Stimulated activated CD4-positive, alpha-beta T cell treated with anti-CD3 and anti-CD28 coated beads, Interleukin-15, amount 100 ng/mL, for 48 hours (primary cell): ENCODE measurements at places on chromosomes 13 and 19.

DNA sequence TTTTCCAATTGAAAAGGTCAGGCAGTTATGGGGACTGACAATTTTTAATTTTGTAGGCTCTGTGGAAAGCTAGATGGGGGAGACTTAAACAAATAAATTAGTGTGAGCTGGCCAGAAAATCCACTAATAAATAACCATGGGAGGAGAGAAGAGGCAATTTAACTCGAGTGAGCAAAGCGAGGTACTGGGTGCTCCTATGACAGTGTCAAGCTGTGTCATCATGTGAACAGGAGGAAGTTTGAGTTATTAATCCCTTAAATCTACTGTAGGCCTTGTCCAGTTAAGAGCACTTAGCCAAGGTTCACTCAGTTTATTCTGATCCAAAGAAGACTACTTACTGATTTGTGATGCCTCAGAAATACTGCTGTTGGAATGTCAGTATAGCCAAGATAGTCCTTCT, 122.8 kb downstream of the OXGR1 start:
- no peak for DNase-seq

DNA sequence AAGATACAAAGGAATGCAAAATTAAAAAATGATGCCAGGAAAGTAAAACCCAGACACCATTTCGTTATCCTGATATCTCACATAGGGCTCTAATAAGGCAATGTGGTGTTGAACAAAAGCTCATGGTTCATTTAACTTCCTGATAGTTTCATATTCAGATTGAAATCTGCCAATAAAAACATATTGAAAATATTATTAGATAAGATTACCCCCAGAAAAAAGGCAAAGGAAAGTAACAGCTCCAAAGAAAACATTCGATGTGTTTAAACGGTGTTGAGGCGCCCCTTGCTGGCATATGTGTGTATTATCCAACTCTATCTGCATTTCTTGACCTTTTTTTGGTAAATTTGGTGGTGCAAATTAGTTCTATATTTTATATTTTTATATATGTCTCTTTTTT, 75.9 kb downstream of the ESD start:
- peak; percentile 7 for DNase-seq

DNA sequence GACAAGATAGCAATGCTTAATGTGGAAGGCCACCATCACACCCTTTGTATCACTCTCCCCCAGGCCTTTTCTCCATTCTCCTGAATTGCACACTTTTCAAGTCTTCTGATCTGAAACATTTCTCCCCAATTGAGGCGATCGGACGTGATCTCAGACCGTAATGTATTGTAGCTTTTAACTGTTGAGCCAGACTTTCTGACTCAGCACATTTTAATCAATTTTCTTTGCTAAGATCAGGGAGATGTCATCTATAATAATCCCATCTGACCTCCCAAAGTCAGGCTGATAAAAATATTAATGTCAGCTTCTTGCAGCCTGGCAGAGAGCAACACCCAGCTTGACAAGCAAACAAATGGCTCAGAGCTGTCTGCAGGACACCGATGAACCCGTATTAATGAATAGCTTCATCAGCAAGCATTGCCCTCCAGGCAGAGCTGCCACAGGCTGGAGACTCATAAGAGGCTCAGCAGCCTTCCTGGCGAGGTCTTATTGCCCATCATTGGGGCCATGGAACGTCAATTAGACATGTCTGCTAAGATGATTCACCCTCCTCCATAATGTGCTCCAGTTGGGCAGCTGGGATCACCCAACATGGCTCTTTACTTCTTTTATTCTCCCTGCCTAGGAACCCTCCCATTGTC, 60.2 kb upstream of the UQCRFS1 start:
- no peak for DNase-seq

DNA sequence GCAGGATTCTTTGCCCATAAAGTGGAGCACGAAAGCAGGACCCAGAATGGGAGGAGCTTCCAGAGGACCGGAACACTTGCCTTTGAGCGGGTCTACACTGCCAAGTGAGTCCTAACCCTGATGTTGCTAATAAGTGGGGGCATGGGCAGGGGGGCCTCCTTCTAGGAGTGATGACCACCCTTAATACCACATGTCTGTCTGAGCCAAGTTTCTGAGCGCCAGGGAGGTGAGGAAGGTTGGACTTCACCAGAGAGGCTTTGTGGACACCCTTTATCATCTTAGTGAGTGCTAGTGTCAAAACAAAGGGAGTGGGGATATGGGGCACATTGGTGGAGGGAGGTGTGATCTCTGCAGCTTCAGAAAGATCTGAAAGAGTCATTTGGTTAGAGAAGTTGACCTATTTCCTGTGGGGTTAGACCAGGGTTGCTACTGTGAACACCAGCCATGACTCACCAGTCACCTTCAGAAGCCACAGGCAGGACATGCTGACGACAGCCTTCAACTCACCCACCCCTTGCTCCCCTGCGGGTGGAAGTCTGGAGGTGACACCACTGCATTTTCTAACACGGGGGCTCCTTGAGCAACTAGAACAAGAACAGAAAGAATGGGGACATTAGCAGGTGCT, 8.8 kb downstream of the ALOX5AP start:
- DNase-seq, result peak; percentile 80

- DNase-seq, result no peak
These were observed 16.2 kb downstream of the KCTD4 start for GRCh38 chr13:45184693-45185092.

- DNase-seq, result no peak
These were observed 10.7 kb downstream of the CARM1 start for GRCh38 chr19:10882108-10882457.

- DNase-seq, result no peak
These were observed 2.6 kb upstream of the WIZ start for GRCh38 chr19:15452111-15453047.

- no peak for DNase-seq
These were observed 45.4 kb downstream of the FAM124A start for GRCh38 chr13:51267622-51268021.

- no peak for DNase-seq
These were observed 261.4 kb upstream of the RXFP2 start for GRCh38 chr13:31477961-31478360.

GRCh38 chr19:19443902-19444680, 38.6 kb downstream of the GATAD2A start:
- no peak for DNase-seq

- peak; percentile 51 for DNase-seq
These were observed 36.2 kb upstream of the GARRE1 start for GRCh38 chr19:34217952-34218817.

GRCh38 chr19:58440556-58440955, 603 bp upstream of the ZNF132 start:
- DNase-seq, result no peak

DNA sequence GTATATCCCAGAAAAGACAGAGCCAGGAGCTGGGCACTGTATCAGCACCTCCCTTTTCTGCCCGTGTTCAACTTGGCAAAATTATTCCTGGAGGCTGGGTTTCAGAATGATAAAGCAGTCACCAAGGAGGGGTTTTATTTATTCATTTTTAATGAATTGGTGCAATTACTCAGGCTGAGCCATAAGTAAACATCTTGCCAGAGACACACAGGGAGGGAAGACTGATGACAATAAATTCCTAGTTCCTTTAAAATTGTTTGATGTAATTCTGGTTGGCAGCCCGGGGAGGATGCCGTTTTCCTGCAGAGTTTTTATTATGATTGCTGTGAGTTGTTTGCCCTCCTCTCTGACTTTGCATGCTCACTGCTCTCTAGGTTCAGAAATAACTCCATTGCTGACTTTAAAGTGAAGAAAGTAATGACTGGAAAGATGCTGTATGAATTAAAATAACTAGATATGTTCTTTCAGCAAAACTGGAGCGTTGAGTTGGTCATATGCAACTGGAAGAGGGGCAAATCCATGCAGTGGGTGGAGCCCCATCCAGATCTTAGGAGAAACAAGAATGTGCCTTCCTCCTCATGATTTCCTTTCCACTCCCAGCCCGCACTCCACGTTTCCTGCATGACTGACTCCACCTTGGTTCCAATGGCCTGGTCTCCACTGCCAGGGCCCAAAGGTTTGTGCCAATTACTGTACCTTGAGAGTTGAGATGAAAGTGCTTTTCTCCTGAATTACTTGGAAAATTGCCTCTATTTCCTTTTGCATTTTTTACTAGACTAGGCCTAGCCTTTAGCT, 182.1 kb downstream of the RFC3 start:
- DNase-seq, result no peak

GRCh38 chr19:14004619-14005348, 1.3 kb downstream of the RFX1 start:
- no peak for DNase-seq

DNA sequence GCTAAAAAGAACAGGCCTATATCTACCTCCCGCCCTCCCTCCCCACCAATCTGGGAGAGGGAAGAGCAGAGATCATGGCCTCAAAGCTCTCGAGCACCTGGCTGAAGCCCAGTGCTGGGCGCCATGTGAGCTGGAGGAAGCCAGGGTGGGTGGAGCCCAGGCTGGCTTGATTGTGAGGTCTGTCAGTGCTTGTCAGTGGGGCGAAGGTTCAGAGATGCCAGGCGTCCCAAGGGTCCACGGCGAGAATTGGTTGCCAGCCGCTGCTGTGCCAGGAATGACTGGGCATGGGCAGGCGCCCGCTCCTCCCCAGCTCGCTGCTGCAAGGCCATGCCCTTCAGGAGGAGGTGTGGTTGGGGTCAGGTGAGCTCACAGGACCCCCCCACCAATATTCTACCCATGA, 11.5 kb downstream of the BEST2 start:
- DNase-seq, result no peak

DNA sequence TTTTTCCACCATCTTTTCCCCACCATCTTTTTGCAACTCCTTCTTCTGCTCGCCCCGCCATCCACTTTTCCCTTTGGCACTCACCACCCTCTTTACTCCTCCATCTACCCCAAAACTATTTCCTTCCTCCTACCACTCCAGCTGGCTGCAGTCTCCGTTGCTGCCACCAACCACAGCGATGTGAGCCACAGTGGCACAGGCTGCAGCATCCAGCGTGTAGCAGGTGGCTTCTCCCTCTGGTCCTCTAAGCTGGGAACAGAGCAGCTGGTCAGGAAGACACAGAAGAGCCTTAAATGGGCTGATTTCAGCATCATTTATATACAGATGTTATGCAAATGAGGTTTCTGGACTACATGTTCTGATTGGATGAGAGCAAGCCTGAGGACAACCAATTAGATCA, 144.5 kb downstream of the TNFRSF19 start:
- no peak for DNase-seq

DNA sequence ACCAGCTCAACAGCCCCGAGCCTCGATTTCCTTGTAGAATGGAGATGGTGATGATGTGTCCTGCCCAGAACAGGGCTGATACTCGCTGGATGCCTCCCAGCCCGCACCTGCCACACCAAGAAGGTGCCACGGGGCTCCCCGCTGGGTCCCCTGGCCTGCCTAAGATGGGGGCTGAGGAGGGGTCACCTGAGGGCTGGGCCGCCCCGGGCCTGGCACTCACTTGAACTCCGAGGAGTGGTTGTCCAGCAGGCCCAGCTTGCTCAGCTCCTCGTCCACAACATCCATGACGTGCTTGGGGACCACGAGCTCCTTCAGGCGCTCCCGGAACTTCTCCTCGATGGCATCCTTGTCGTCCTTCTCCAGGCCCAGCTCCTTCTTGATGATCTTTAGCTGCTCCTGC, 14.4 kb downstream of the LONP1 start:
- no peak for DNase-seq

- no peak for DNase-seq
These were observed 460.0 kb downstream of the FOXO1 start for GRCh38 chr13:40206241-40207000.

DNA sequence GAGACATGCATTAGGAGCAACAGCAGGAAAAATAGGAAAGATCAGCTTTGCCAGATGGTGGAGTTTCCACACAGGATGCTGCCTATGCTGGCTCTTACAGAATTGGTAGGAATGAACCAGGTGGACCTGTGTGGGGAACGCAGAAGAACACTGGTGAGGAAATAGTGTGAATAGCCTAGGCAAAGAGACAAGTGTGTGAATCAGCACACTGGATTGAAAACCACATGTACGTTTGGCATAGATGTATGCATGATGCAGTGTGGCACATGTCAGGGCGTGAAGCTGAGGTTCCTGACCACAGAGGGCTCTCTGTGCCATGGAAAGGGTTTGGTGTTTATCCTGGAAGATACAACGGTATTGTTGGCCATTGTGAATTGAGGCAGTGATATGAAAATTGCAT, 156.5 kb upstream of the SLC10A2 start:
- no peak for DNase-seq

GRCh38 chr13:27039171-27039701, 132.4 kb downstream of the USP12 start:
- DNase-seq, result no peak

GRCh38 chr13:40667622-40667978, 1.2 kb upstream of the FOXO1 start:
- no peak for DNase-seq

- DNase-seq, result peak; percentile 48
These were observed 740 bp downstream of the WDFY2 start for GRCh38 chr13:51584731-51585672.

DNA sequence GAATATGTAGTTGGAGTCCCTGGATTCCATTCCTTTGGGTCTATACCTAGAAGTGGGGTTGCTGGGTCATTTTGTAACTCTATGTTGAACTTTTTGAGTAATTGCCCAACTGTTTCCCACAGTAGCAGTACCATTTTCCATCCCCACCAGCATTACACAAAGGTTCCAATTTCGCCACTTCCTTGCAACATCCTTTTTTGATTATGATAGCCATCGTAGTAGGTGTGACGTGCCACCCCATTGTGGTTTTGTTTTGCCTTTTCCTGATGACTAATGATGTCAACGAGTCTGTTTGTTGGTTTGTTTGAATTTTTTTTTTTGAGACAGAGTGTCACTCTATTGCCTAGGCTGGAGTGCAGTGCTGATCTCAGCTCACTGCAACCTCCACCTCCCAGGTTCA, 3.3 kb upstream of the PEX11G start:
- peak; percentile 42 for DNase-seq

DNA sequence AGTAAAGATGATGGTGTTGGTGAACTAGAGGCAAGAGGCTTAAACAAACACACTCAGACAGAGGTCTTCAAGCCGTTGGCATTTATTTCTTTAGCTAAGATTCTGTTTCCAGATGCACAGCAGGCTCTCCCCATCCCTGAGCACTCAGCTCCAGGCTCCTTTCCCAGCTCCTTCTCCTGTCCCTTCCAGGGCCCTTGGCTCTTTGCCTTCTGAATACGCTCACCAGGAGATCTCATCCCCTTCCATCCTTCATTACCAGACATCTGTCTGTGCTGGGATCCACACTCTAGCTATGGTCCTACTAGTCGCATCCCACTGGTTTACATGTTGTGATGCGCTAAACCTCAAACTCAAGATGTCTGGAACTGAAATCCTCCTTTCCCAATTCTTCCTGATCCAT, 25.3 kb upstream of the DOCK9 start:
- DNase-seq, result no peak

- no peak for DNase-seq
These were observed 47.4 kb upstream of the SERPINE3 start for GRCh38 chr13:51292000-51292565.

DNA sequence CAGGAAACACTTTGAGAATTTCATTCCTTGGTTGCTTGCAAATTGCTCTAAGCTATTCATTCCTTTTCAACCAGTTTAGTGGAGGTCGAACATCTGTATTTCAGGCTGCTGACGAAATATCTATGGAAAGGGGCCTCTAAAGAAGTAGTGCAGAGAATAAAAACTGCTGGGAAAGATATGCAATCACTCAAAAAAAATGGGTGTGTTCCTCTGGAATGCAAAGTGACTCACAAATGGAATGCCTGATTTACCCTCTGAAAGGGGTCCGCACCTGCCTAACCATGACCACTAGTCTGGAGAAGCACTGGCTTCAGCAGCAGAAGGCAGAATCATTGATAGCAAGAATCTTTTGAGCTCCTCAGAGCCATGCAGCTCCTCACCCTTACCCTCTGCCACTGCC, 129.4 kb downstream of the PCDH9 start:
- DNase-seq, result no peak
